ENCODE measurements at places on chromosomes 6 and 20.

DNA sequence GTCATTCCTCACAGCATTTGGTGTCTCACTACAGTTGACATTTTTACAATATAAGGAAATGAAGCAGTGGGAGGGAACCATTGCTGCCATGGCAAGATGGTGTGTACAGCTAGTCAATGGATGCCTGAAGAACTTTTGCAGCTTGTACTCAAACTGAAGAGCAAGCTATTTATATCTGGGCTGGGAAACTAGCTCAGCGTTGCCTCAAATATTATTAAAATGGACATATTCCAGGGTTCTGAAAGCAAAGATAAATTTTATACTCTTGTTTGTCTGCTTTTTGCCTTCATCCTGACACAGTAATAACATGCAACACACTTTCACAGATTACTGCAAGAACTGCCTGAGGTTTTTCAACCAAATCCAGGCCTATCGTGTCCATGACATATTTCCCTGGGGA is 156.4 kb upstream of the COL21A1 start:
- DNase-seq = no peak

- DNase-seq = no peak
These were observed 34.1 kb downstream of the MYB start for GRCh38 chr6:135215160-135215559.

DNA sequence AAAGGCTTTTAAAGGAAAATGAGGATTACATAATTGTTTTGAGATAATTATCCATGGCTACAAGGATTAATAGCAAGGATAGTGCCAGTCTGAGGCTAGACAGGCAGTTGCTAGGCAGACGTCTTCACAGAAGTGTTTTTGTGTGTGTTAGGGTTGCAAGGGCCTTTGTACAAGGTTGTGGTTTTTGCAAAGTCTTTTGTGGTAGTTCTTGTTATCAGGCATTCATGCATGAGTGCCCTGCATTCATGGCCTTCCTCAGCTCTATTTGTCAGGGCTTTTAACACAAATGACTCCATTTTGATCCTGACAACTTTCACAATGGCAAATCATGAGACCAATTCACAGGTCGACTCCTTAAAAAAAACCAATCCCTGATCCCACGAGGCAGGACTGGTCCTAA is 68.1 kb upstream of the TXNDC5 start:
- no peak for DNase-seq

GRCh38 chr20:37511610-37512275 is 9.3 kb upstream of the NNAT start:
- DNase-seq = no peak

GRCh38 chr20:53595018-53595378 is 1.4 kb upstream of the ZNF217 start:
- no peak for DNase-seq
